SJSA1 (cell line): ENCODE measurements at places on chromosomes 4 and X. TPM values are rescaled to one million over a fixed set of nuclear protein-coding genes. Genes with fewer than 3 reads are reported as not detected.

- no peak for DNase-seq
These were observed 219.6 kb downstream of the CAMK2D start for GRCh38 chr4:113541933-113542332.

GRCh38 chrX:134865682-134866255, 125.0 kb upstream of the SMIM10 start:
- DNase-seq: no peak

DNA sequence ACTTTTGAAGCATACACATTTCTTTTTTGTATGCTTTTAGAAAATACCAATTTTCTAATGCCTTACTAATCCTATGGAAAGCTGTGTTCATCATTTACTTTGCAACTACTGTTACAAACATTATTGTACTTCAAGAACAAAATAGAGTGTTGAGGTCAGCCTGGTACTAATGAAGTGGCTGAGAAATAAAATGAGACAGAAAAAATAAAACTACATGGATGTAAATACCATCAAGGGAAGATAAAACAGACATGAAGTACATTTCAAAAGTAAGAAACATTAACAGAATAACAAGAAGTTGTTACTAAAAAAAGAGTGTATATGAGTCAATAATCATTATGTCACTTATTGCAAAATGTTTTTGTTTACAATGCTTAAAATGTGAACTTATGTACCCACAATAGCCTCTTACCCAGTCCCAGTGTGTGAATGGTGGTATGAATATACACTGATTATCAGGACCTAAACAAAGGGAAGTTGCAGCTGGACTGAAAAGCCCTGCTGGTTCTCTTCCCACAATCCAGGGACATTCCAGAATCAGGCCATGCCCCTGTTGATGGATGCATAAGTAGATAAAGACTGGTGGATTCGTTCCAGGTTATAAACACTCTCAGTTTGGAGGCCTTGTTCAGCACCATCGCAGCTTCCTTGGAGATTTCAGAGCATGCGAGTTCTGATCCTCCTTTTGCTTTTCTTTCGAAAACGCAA, 2.4 kb upstream of the CSN3 start:
- no peak for DNase-seq

DNA sequence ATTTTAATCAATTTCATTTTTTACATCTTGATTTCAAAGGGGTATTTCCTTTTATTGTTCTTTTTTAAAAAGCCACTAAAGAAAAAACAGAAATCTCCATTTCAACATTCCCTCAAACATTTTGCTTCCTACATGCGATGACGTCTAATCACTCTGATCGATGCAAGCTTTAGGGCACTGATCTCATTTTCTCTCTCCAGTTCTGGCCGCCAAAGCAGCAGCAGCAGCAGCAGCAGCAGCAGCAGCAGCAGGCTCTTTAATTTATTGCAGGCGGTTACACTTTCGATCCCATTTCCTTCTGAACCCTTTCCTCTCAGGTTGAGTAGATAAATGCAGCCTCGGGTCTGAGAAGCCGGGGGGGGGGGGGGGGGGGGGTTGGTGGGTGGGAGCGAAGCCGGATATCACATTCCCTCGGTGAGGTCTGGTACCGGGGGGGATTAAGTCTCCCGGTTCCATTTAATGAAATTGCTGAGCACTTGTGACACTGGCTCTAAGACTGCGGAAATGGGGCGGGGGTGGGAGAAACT, 3.4 kb upstream of the PCDH7 start:
- no peak for DNase-seq

DNA sequence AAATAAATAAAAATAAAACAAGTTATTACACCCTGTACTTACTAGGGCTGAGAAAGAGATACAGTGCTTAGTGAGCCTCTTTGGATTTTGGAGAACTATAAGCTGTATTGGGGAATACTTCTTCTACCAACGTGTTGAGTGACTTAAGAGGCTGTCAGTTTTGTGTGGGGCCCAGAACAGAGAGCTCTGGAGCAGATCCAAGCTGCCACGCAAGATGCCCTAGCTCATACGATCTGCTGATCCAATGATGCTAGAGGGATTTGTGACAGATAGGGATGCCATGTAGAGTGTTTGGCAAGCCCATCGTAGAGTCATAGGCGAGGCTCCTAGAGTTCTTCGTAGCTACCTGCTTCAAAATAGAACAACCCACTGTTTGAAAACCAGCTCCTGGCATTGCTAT, 60.3 kb upstream of the KLF3 start:
- no peak for DNase-seq

- no peak for DNase-seq
These were observed 39.0 kb downstream of the PLAC8 start for GRCh38 chr4:83075311-83076095.

GRCh38 chr4:140315019-140315418, 58.4 kb upstream of the SCOC start:
- no peak for DNase-seq

- DNase-seq: no peak
These were observed 89.7 kb downstream of the TET2 start for GRCh38 chr4:105236202-105236915.

DNA sequence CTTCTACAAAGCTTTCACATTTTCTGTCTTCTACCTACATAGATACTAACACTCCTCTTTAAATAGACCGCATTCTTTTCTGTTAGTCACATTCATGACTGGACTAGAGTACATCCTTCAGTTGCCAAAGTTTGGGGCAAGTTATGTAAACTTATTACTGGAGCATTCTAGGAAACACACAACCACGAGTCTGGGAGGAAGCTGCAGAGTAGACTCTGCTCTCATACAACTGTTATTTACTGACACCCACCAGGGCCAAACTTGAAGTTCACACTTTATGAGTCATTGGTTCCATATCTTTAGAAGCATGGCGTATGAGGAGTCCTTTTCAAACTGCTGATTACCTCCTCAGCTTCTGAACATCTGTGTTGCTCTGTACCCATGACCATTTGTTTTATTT, 87.0 kb downstream of the RNF150 start:
- DNase-seq: peak; percentile 77

- DNase-seq: peak; percentile 11
These were observed 39.8 kb downstream of the SPCS3 start for GRCh38 chr4:176359590-176359989.

DNA sequence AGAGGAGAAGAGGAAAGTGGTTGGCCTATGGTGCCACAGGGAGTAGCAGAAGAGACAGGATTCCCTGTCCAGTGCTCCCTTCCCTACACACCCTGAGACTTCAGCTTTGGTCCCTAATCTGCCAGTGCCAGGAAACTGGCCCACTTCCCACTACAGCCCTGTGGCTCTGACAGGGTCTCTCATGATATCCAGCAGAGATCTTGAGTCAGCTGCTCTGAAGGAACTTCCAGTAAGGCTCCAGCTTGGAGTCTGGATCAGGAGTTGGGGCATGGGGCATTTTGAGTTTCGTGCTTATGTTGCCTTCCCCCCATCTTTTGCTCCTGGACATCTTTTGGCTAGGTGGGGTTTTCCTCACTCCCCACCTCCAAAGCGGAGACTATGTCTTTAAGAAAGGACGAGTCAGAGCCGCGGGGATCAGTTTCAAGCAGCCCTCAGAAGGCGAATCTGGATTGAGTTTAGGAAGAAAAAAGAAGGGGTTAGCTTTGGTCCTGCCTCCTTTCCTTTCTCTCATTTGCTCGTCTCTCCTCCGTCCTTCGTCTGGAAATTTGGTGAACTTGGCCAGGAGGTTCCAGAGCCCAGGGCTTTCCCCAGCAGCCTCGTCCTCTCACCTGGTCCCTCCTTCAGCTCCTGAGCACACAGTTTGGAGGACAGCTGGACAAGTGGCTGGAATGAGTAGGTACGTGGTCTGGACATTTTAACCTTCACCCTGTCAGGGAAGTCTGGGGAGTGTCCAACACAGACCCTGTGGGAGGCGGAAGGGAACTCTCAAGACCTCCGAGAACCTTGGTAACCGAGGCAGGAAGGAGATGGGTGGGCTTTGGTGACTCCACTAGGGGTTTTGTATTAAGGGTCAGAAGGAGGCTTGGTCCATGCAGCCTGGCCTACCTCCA, 104.4 kb downstream of the RTL5 start:
- no peak for DNase-seq

DNA sequence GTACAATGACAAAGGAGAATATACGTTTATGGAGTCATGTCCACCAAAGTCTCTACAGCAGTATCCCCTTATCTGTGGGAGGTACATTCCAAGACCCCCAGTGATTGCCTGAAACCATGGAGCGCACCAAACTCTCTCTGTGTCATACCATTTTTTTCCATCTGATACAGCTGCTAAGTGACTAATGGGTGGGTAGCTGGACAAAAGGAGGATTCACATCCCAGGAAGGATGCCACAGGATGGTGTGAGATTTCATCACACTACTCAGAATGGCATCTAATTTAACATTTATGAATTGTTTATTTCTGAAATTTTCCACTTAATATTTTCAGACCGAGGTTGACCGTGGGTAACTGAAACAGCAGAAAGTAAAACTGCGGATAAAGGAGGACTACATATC, 49.8 kb upstream of the AGA start:
- DNase-seq: no peak

DNA sequence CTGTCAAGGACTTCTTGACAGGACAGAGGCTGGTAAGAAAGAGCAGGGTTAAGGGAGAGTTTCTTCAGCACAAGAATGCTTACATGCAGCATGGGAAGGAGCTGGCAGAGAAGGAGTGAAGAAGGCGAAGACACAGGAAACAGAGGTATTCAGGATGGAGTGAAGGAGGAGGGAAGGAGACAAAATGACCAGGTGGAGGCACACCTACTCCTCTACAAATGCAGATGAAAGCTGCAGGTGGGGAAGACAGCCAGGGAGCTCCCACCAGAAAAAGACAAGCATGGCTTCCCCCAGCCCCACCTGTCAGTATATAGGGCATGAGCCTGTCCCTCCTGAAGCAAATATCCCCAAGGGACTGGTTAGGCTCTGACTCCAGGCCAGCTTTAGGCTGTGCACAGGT, 29.6 kb upstream of the NKRF start:
- no peak for DNase-seq

DNA sequence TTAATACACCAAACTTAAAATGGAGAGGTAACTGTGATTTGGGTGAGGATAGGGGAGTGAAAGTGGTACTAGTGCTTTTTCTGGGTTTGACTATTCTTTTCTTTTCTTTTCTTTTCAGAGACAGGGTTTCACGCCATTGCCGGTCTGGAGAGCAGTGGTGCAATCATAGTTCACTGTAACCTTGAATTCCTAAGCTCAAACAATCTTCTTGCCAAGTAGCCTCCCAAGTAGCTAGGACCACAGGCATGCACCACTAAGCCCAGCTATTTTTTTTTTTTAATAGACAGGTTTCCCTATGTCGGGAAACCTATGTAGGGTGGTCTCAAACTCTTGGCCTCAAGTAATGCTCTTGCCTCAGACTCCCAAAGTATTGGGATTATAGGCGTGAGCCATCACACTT, 3.0 kb upstream of the ARMCX4 start:
- DNase-seq: no peak

- DNase-seq: peak; percentile 2
These were observed 272.3 kb upstream of the DIPK2B start for GRCh38 chrX:45472968-45473367.

- no peak for DNase-seq
These were observed 145.4 kb downstream of the PTTG2 start for GRCh38 chr4:38105475-38106220.

- no peak for DNase-seq
These were observed 28.6 kb downstream of the IDS start for GRCh38 chrX:149476513-149476912.

- DNase-seq: no peak
These were observed 210.9 kb downstream of the SLIT2 start for GRCh38 chr4:20462426-20463175.

- no peak for DNase-seq
These were observed 544.7 kb downstream of the SPRY1 start for GRCh38 chr4:123941306-123941705.

DNA sequence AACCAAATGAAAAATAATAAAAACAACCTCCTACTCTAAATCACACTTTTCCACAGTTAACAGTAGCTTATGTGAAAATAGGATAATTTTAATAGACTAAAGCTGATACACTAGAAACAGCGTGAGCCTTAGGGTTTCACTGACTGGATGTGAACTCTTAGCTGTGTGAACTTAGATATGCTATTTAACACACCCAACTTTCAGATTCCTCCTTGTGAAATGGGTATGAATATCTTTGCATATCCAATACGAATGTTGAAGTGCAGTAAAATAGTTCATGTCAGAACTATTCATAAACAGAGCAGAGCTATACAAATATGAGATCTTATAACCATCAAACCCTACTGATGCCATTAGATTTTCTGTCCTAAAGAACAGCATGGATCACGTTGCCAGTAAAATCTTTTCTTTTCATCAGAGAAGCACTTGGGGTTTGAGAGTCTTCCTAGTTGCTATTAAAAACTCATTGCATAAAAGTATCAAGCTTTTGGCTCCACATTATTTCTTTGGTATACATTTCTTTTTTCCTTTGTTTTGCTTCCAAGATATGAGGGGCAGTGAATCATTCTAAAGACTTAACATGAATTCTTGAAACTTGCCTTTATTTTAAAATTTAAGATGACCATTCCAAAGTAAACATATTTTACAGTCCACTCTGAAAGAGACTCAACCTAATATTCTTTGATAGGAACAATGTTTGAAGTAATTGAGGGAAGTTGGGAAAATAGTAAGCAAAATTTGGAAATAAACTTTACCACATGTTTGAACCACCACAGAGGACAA, 102.4 kb downstream of the CPE start:
- DNase-seq: no peak

- no peak for DNase-seq
These were observed 414.6 kb upstream of the HS3ST1 start for GRCh38 chr4:11843340-11843739.

DNA sequence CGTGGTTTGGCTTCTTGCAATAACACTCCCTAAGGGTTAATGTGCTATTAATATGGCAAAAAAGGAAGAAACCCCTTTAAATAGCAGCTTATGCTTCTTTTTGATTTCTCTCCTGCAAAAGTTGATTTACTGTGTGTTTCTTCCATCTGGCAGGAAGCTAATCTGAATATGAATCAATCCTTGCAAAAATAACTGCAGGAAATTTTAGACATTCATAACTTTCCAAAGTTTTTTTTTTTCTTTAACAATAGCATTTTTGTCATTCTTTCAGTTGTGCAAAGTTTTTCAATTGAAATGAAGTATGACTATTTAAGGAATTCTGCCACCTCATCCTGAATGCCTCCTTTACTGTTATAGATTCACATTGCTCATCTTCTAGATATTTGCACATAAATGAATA, 115.6 kb downstream of the SPANXA1 start:
- DNase-seq: peak; percentile 37

- DNase-seq: no peak
These were observed 587.5 kb upstream of the LCORL start for GRCh38 chr4:18608908-18609533.

MAOB gene
- total RNA-seq: not detected in 2 replicates

RADX gene
- total RNA-seq: 0.61 and 0.85 TPM in 2 replicates

USP26 gene
- not detected in 2 replicates for total RNA-seq

ATP1B4 gene
- not detected in 2 replicates for total RNA-seq

DMRTC1 gene
- total RNA-seq: not detected in 2 replicates

SLC34A2 gene
- not detected in 2 replicates for total RNA-seq

CXorf66 gene
- not detected in 2 replicates for total RNA-seq

BBS7 gene
- total RNA-seq: 18.8 and 33.2 TPM in 2 replicates

CT47B1 gene
- not detected in 2 replicates for total RNA-seq

ZMAT1 gene
- 0.08 TPM in 1 of 2 replicates, not detected in the other for total RNA-seq

OTUD6A gene
- total RNA-seq: not detected in 2 replicates
